Activated B cell treated with CpG ODN at 0.5 μM for 24 hours (primary cell): ENCODE measurements at places on chromosomes 4 and X. TPM values are rescaled to one million over a fixed set of nuclear protein-coding genes. Genes with fewer than 3 reads are reported as not detected.

DNA sequence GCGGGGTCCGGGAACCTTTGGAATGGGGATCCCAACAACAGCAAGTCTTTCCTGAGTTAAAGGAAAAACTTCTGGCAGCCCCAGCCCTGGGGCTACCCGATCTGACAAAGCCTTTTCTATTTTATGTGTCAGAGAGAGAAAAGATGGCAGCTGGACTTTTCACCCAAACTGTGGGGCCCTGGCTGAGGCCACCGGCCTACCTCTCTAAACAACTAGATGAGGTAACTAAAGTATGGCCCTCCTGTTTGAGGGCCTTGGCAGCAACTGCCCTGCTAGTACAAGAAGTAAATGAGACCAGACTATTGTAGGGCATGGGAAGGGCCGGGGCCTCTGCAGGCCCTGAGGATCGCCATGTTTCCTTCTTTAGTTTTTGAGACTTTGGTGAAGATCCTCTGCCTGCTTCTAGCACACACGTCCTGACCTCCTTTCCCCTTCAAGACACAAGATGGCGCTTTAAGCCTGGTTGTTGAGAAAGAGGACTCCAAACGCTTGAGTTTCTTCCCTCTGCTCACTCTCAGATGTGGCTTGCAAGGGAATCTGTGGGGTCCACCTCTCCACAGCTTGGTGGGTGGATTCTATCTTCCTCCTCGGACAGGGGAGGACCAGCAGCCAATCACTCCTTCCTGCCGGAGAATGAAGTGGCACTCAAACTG lies 18.5 kb upstream of the DRD5 start:
- no peaks in the 10 kb centered on the region for H3K4me1 ChIP-seq
- H3K27me3 ChIP-seq: peaks cover 2% of the 10 kb centered on the region
- H3K27ac ChIP-seq: no peak overlapping the region
- H3K36me3 ChIP-seq: no peaks in the 10 kb centered on the region

DNA sequence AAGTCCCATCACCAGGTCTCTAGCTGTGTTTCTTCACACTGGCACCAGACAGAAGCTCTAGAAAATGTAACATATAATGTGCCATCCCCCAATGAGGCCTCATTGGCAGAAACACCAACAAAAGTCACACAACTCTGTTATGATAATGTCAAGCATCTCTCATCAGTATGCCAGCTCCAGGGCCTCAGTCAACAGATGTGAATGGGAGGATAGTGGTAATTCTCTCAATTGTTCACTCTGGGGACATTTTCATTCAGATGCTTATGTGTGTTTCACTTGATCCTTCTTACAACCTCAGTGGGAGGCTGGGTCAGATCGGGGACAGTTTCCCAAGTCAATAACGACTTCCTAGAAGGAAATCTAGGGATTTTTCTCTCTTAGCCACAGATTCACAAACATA lies 57.5 kb upstream of the SCOC start:
- H3K4me1 ChIP-seq: peaks cover 3% of the 10 kb centered on the region
- no peak overlapping the region for H3K4me3 ChIP-seq
- no peak for DNase-seq

- no peak for DNase-seq
- no peaks in the 10 kb centered on the region for H3K4me1 ChIP-seq
- H3K27ac ChIP-seq: no peak overlapping the region
- H3K27me3 ChIP-seq: no peaks in the 10 kb centered on the region
These were observed 22.8 kb downstream of the VMA21 start for GRCh38 chrX:151419782-151420181.

DNA sequence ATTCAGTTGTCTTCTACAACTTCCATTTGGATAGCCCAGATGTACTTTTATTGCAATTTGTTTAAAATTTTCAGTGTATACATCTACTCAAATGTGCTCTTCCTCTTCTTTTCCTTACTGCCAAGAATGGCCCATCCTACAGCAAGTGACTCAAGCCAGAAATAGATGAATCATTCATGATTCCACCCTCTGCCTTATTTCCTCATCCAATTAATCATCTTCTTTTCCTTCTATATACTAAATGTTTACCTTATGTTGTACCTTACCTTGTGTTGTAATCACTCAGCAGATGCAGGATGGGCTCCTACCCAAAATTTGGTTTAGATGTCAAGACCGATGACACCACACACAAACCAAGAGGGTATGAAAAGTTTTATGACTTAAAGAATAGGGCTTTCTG lies 437.8 kb downstream of the GRXCR1 start:
- H3K4me1 ChIP-seq: no peaks in the 10 kb centered on the region
- H3K27me3 ChIP-seq: no peaks in the 10 kb centered on the region
- no peak overlapping the region for H3K27ac ChIP-seq

DNA sequence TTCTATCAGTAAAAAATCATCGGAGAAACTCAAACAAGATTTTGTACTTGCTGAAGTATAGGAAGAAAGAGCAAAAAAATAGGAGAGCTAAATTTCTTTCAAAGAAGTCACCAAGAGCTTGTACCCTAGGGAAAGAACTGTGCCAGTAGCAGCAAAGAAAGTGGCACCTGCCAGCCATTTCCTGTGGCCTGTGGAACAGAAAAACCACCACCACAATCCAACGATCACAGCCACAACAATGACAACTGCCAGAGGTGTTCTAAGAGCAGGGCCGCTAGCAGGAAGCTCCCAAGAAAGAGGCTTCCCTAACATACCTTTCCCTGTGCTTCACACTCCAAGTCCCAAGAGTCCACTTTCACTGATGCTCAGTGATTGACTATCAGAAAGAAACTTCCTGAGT lies 266.1 kb upstream of the GPC4 start:
- DNase-seq: no peak
- peaks cover 2% of the 10 kb centered on the region for H3K27me3 ChIP-seq
- H3K4me1 ChIP-seq: no peaks in the 10 kb centered on the region

- H3K4me1 ChIP-seq: peaks cover 20% of the 10 kb centered on the region
- no peak overlapping the region for H3K4me3 ChIP-seq
- no peak for DNase-seq
- peak overlapping the region; percentile 44 for H3K27ac ChIP-seq
- peaks cover 29% of the 10 kb centered on the region for H3K36me3 ChIP-seq
- H3K27me3 ChIP-seq: no peaks in the 10 kb centered on the region
These were observed 15.0 kb downstream of the MECP2 start for GRCh38 chrX:154082396-154083125.

DNA sequence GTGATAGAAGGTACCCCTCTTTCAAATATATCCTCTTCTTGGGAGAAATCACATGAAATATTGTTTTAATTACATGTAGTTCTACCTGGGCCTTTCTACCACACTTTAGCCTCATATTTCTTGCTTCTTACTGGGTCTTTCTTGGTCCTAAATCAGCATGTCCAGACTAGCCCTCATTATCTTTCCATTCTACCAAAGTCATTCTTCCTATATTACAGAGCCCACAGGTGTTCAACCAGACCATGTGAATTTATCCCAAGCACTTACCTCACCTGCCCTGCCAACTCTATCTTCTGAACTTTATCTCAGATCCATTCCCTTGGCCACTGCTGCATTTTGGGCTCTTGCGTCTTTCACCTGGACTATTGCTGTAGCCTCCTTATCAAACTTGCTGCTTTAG lies 11.8 kb upstream of the SOWAHB start:
- H3K36me3 ChIP-seq: no peaks in the 10 kb centered on the region
- no peak overlapping the region for H3K4me3 ChIP-seq
- H3K4me1 ChIP-seq: no peaks in the 10 kb centered on the region
- H3K27me3 ChIP-seq: peaks cover 26% of the 10 kb centered on the region

- no peaks in the 10 kb centered on the region for H3K36me3 ChIP-seq
- no peaks in the 10 kb centered on the region for H3K4me1 ChIP-seq
- no peak for DNase-seq
- H3K27me3 ChIP-seq: peaks cover 3% of the 10 kb centered on the region
- H3K27ac ChIP-seq: no peak overlapping the region
- no peak overlapping the region for H3K4me3 ChIP-seq
These were observed 51.4 kb downstream of the NALF2 start for GRCh38 chrX:69555481-69556041.

DNA sequence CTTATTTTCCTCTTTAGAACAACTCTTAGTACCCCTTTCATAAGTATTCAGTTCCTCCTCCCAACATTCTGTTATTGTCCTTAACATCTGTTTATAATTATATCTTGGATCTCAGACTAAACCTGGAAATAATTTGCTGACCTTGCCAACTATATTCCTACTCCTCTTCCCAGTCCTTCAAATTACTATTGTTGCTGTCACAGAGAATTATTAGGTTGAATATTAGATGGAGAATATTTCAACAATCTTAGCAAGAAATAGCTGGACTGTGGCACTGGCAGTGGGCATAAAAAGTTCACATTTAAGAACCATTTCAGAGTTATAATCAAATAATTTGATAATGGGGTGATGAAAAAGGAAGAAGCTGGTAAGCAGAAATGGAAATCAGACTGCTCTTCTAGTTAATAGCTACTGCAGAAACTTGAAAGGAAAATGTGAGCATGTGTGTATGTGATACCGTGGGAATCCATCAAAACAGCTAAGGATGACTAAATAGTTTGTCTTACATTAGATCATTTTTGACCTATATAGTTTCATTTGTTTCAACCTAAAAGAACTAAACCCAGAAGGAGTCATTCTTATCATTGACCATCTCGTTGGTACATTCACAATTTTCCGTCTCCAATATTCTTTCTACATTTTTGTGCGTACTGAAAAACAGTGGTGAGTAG lies 43.3 kb upstream of the PRDM8 start:
- H3K27me3 ChIP-seq: no peaks in the 10 kb centered on the region
- H3K36me3 ChIP-seq: no peaks in the 10 kb centered on the region
- DNase-seq: no peak
- H3K27ac ChIP-seq: no peak overlapping the region
- no peaks in the 10 kb centered on the region for H3K4me1 ChIP-seq

- H3K36me3 ChIP-seq: no peaks in the 10 kb centered on the region
- H3K4me1 ChIP-seq: no peaks in the 10 kb centered on the region
- no peak overlapping the region for H3K27ac ChIP-seq
- no peak for DNase-seq
- no peak overlapping the region for H3K4me3 ChIP-seq
- no peaks in the 10 kb centered on the region for H3K27me3 ChIP-seq
These were observed 175.1 kb upstream of the KIT start for GRCh38 chr4:54482529-54483200.

DNA sequence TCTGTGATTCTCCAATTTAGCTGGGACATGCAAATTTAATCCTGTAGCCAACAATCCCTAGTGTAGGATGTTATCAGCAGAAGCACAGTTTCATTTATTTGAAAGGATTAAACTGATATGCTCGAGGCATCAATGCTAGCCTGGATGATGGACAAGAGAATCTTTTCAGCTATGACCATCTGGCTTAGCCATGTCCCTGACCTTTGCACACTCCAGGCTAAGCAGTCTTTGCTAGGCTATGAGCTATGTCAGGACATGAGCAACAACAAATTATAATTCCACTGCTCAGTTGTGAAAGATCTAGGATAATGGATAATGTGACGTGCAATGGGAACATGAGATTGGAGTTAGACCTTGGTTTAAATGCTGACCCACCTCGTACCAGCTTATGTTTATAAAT lies 32.0 kb downstream of the NPY1R start:
- H3K27me3 ChIP-seq: no peaks in the 10 kb centered on the region
- no peak overlapping the region for H3K27ac ChIP-seq
- no peak overlapping the region for H3K4me3 ChIP-seq
- H3K36me3 ChIP-seq: no peaks in the 10 kb centered on the region
- H3K4me1 ChIP-seq: no peaks in the 10 kb centered on the region

DNA sequence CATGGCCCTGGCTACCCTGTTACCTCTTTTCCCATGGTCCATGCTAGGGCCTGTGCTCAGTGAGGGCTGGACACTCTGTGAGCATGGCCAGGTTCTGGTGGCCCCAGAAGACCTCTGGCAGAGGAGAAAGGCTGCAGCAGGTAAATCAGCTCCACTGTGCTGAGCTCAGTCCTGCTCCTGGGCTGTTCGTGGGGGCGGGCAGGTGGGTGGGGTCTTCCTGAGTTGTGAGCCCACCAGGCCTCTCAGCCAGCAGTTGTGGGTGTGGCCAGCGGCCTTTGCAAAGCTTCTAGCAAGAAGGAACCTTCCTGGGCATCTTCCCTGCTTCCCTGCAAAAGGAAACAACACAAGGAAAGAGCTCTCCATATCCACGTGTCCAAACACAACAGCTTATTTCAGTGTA lies 85.3 kb upstream of the STX18 start:
- peaks cover 4% of the 10 kb centered on the region for H3K4me1 ChIP-seq
- H3K4me3 ChIP-seq: no peak overlapping the region
- H3K36me3 ChIP-seq: no peaks in the 10 kb centered on the region

- H3K4me3 ChIP-seq: no peak overlapping the region
- H3K4me1 ChIP-seq: peaks cover 4% of the 10 kb centered on the region
- no peak overlapping the region for H3K27ac ChIP-seq
These were observed 24.2 kb downstream of the REST start for GRCh38 chr4:56931924-56932323.

DNA sequence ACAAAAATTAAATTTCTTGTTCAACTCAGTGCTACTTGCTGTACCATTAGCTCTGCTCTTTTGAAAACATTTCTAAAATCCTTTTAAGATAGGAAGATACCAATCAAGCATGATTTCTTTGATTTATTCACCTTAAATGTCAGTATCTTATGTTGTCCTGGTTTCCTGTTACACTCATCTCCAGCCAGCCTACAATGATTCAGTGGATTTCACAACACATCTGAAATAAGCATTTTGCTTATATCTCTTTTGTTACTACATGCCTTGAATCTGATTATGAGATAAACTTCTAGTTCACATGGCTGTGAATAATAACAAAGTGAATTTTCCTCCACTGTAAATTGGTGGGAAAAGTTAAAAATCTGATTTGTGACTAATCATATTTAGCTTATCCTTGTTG lies 112.5 kb upstream of the BMP3 start:
- H3K27ac ChIP-seq: no peak overlapping the region
- H3K4me1 ChIP-seq: peaks cover 12% of the 10 kb centered on the region
- DNase-seq: no peak
- H3K4me3 ChIP-seq: no peak overlapping the region

- no peak overlapping the region for H3K4me3 ChIP-seq
- H3K4me1 ChIP-seq: no peaks in the 10 kb centered on the region
- H3K27me3 ChIP-seq: peaks cover 2% of the 10 kb centered on the region
- no peak overlapping the region for H3K27ac ChIP-seq
These were observed 466.2 kb downstream of the SPRY1 start for GRCh38 chr4:123862812-123863211.

The OTUD6A gene
- not detected in 2 replicates for total RNA-seq

The GPRASP1 gene
- 4.6 and 5.9 TPM in 2 replicates for total RNA-seq

The ZCCHC4 gene
- total RNA-seq: 14.7 and 19.1 TPM in 2 replicates

The TLR10 gene
- 92.0 and 107 TPM in 2 replicates for total RNA-seq

The NCBP2L gene
- total RNA-seq: not detected in 2 replicates

The RIPPLY1 gene
- total RNA-seq: not detected in 2 replicates

The ASB9 gene
- not detected in 2 replicates for total RNA-seq

The ODAPH gene
- not detected in 2 replicates for total RNA-seq

The CLGN gene
- not detected in 2 replicates for total RNA-seq

The RHOXF2 gene
- total RNA-seq: not detected in 2 replicates
